ENCODE measurements at places on chromosomes 16 and 17.

DNA sequence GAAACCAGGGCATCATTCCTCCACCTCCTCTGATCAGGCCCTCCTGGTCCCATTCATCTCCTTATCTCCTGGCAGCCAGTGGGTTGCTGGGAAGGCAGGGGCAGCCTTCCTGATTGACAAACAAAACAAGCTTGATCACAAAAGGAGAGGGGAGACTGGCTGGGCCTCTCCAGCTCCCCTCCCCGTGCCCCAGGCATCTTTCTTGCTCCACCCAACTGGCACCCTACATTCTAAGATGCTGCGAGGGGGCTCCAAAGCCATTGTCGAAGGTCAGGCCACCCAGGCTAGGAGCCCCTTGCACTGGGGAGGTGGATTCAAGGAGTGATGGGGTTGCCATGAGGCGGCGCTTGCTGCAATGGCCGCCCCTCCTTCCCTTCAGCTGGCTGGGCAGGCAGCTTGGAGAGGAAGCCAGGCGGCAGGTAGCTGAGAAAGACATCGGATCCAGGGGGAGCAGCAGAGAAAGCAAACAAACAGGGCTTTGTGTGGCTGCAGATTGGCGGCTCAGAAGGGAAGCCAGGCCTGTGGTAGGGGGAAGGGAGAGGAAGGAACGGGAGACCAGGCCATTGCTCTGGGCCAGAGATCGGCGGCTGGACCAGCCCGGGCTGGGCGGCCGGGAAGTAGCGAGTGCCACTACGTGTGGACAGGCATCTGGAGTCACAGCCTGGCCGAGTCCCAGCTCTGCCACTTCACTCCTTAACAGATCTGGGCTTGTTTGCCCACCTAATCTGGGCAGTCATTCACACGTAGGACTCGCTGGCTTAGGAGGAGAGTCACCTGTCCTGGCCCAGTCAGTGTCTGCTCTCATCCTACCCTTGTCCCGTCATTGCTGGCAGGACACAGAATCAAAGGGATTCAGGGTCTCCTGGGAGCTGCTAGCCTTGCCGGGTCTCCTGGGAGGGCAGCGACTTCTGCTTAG is 12.3 kb downstream of the RAI1 start:
- DNase-seq, result no peak

DNA sequence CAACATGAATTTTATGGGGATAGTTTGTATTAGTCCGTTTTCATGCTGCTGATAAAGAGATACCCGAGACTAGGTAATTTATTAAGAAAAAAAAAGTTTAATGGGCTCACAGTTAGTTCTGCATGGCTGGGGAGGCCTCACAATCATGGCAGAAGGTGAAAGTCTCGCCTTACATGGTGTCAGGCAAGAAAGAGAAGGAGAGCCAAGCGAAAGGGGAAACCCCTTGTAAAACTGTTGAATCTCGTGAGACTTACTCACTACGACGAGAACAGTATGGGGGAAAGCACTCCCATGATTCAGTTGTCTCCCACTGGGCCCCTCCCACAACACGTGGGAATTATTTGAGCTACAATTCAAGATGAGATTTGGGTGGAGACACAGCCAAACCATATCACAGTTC is 181.5 kb downstream of the PRKCA start:
- no peak for DNase-seq

DNA sequence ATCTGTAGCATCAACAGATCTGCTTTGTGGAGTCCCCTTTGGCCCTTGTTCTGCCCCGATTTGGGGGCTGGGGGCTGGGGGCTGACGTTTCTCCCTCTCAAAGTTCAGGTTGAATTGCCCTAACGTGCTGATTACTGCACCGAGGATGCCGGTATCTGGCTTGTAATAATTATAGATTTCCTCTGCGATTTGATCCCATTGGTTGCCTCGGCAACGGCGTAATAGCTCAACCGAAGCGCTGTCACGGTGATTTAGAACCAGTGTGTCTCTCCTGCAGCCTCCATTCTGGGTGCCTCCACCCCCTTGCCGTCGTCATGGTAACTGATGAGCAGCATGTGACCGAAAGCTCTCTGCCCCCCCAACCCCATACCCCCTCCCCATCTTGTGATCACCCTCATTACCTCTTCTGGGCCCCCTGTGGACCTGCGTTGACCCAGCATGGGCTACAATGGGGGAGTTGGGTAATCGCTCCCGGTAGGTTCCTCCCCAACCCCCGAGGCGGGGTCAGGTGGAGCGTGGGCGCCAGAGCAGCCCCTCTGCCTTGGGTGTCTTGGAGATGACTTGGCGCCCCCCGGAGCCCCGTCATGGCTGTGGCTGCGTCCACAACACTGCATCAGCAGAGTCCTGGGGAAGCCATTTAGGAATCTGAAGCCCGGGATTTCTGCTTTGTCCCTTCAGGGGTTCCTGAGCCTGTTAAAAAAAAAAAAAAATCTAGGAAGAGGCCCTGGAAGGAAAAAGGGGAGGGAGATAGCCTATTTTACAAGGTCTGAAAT is 38.4 kb downstream of the ABAT start:
- no peak for DNase-seq

DNA sequence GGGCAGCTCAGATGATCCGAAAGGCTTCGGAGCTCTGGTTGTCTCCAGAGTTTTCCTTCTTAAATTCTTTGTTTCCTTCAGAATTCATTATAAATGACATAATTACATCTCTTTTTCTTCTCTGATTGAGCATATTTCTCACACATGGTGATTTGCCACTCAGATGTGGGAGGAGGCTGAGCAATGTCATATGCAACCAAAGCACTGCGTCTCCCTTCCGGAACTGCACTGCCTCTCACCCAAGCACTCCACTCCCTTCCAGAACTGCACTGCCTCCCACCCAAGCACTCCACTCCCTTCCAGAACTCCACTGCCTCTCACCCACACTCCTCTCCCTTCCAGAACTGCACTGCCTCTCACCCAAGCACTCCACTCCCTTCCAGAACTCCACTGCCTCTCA is 131.5 kb downstream of the SALL1 start:
- no peak for DNase-seq

DNA sequence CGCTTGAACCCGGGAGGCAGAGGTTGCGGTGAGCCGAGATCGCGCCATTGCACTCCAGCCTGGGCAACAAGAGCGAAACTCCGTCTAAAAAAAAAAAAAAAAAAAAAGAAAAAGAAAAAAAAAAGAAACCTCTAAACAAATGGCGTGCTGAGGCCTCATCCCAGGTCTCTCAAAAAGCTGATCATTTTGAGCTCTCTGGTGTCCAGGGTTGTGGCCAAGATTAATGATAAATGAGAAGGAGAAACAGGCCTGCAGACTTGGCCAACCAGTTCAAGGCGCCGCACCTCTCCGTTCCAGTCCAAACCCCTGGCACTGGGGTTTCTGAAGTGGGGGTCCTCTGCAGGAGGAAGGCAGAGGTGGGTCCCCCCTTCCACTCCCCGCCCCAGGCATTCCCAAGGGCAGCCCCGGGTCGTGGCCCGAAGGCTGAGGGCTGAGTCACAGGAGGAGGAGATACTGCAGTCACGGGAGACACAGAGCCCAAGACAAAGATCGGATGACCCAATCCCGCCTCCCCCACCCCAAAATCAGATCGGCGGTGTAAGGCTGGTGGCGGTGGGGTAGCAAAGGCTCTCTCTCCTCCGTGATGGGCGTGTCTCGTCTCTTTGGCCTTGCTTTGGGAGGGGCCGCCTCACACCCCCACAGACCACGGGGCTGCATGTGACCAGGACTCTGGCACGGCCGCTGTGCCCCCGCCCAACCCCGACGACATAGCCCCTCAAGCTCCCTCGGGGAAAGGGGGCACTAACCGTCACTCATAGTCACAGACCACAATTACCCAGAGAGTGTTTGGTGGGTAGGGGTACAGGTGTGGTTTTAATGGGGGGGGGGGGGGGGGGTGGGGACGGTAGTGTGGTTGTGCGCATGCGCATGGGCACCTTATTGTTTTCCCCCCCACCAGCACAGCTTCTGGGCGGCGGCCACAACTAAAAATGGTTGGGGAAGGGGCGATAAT is 1.1 kb downstream of the VAT1 start:
- peak; percentile 34 for DNase-seq

GRCh38 chr16:73034374-73034773 is 13.6 kb downstream of the ZFHX3 start:
- DNase-seq, result no peak

GRCh38 chr17:41523787-41524186 is 4.3 kb downstream of the KRT19 start:
- no peak for DNase-seq

GRCh38 chr16:50640391-50640790 is 40.7 kb downstream of the SNX20 start:
- DNase-seq, result no peak

DNA sequence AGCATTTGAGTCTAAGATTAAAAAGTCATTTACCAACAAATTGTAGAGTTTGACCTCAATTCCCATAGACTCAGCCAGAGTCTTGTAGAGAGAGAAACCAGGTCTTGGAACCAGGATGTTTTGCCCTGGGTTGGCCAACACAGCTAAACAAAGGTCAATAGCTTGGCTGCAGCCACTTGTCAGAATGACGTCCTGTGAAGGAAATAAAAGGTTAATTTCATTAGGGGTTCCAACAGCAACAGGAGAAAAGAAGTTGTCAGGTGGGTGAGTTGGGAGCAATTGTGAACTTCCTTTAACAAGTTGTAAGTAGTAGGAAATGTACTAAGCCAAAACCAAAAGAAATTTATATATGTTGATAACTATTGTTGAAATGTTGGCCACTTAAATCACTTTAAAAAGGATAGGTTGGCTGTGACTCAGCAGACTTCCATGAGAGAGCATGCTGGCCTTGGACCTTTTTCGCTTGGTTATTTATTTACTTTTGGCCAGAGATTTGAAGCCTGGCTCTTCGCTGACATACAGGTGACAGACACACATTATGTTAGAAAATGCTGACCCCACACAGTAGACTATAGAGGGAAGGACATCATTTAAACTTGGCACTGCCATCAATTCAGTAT is 4.3 kb downstream of the TAT start:
- no peak for DNase-seq

- DNase-seq, result no peak
Measured at GRCh38 chr16:54453871-54454270, 167.3 kb upstream of the IRX3 start.

DNA sequence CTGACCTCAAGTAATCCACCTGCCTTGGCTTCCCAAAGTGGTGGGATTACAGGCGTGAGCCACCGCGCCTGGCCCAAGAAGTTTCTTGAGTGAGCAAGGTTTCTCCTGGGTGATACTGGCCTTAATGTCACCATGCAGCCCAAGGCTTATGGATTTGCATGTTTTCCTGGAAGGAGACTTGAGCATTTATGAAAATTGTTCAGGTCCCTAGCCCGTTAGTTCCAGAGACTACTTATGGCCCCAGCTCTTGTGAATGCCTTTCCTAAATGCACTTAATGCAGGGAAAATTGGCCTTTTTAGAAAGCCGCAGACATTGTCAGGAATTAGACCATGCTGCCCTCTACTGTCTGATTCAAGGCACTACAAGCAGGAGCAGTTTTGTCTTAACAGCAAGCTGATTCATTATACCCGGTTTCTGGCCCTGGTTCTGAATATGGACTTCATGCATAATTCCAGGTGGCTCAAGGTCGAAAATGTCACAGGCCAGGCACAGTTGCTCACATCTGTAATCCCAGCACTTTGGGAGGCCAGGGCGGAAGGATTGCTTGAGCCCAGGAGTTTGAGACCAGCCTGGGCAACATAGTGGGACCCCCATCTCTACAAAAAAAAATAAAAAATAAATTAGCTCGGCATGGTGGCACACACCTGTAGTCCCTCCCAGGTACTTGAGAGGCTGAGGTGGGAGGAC is 91.3 kb downstream of the SNX29 start:
- DNase-seq, result no peak

DNA sequence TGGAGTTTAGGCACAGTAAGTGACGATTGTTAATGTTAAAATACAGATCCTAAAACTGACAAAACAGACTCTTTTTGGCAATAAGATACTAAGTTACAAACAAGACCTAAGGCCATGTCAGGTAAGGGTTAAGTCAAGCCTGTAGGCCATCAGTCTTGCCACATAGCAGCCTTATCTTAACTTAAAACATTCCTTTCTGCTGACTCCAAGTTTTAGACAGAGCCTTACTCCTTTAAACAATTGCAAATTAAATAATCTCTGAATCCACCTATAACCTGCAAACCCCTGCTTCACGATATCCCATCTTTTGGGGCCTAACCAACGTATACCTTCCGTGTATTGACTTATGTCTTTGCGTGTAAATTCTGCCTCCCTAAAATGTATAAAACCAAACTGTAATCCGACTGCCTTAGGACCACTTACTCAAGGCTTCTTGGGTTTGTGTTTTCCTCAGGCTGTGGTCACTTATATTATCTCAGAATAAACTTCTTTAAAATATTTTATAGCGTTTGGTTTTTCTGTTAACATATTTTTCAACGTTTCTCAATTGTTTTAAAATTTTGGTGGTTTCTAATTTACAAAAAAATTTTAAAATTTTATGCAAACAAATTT is 64.4 kb downstream of the EFCAB5 start:
- DNase-seq, result no peak

DNA sequence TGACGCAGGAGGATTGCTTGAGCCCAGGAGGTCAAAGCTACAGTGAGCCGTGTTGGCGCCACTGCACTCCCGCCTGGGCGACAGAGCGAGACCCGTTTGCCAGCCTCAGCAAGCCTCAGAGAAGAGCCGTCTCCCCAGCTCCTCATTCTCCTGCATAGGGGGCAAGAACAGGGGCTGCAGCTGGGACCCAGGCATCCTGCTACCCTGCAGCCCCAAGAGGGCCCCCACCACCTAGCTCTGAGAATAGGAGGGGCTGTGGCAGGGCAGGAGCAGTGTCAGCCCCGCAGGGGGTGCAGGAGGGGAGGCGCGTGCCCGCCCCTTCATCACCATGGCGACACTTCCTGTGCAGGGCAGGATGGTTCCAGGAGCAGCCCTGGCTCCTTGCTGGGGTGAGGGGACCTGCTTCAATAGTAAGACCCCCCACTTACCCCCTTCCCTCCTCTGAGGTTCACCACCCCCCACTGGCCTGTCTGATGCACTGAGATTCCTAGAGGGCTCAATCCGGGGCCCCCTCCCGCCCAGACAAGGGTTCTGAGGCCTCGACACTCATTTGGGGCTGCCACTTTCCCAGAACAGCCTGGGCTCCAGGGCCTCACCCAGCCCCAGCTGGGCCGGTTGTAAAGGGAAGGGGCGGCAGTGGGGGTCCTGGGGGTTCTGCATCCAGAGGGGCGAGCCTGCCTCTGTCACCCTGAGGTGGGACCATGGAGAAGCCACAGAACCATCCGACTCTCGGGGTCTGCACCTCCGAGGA is 20.2 kb downstream of the VASN start:
- DNase-seq, result no peak

DNA sequence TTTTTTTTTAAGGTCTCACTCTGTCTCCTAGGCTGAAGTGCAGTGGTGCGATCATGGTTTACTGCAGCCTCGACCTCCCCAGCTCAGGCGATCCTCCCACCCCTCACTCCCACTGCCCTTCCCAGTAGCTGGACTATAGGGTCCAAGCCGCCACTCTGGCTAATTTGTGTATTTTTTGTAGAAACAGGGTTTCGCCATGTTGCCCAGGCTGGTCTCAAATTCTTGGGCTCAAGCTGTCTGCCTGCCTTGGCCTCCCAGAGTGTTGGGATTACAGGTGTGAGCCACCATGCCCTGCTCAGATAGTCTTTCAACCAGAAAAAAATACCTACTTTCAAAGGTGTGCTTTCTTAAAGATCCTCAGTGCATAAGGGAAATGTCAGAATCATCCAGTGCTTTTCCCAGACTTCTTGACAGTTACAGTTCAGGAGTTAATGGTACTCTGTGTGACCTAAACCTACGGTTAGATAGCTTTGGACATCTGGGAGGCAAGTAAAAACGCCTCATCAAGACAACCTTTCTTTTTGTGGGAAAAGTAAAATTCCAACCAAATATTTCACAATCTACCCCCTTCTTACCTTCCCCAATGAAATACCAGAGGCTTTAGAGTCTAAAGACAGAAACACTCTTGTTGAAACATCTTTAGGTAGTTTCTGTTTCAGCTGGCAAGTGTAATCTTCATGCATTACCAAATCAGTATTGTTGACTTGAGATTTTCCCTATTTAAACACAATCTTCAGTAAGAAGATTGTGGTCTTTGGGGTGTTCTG is 6.8 kb downstream of the RSPRY1 start:
- DNase-seq, result no peak

Data from activated T-cell treated with anti-CD3 and anti-CD28 coated beads for 1 hour (primary cell).